Activated T-helper 2 cell treated with anti-CD3 and anti-CD28 coated beads, Interferon-gamma antibody, Interleukin-2, Interleukin-4, amounts not matched to agents 10 μg/mL and 5 μg/mL and 100 μg/mL, durations not matched to agents 14 hours and 24 hours and 36 hours (primary cell): ENCODE measurements at places on chromosomes 6 and 20. TPM values are rescaled to one million over a fixed set of nuclear protein-coding genes. Genes with fewer than 3 reads are reported as not detected.
A peak's percentile ranks its signal among the peaks of the same experiment; 100 is the strongest.

GRCh38 chr6:138757136-138757535 lies 16.4 kb upstream of the CCDC28A start:
- no peak for DNase-seq

GRCh38 chr20:41510224-41510623 lies 108.0 kb downstream of the CHD6 start:
- no peak for DNase-seq

GRCh38 chr6:107390685-107391435 lies 68.5 kb downstream of the PDSS2 start:
- DNase-seq = no peak

GRCh38 chr6:158687506-158687905 lies 37.7 kb downstream of the SYTL3 start:
- no peak for DNase-seq

- DNase-seq = no peak
Observed at GRCh38 chr20:37316116-37316774, 26.8 kb downstream of the MANBAL start.

- peak; percentile 60 for DNase-seq
Observed at GRCh38 chr6:41682056-41682477, 43.8 kb downstream of the MDFI start.

DNA sequence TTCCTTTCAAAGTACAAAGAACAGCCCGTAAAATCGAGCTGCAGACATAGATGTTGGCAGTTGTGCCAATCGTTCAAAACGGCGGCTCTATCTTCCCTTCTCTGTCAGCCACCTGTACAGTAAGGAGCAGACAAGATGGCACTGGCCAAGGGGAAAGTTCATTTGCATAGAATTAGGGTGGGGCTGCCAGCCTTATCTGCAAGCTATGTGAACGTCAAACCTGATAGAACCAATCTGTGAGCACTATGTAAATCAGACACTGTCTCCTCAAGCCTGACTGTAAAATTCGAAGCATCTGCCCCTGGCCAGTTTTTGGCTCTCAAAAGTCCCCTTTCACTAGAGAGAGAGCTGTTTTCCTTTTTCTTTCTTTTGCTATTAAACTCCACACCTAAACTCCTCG lies 374.5 kb downstream of the EPM2A start:
- no peak for DNase-seq

DNA sequence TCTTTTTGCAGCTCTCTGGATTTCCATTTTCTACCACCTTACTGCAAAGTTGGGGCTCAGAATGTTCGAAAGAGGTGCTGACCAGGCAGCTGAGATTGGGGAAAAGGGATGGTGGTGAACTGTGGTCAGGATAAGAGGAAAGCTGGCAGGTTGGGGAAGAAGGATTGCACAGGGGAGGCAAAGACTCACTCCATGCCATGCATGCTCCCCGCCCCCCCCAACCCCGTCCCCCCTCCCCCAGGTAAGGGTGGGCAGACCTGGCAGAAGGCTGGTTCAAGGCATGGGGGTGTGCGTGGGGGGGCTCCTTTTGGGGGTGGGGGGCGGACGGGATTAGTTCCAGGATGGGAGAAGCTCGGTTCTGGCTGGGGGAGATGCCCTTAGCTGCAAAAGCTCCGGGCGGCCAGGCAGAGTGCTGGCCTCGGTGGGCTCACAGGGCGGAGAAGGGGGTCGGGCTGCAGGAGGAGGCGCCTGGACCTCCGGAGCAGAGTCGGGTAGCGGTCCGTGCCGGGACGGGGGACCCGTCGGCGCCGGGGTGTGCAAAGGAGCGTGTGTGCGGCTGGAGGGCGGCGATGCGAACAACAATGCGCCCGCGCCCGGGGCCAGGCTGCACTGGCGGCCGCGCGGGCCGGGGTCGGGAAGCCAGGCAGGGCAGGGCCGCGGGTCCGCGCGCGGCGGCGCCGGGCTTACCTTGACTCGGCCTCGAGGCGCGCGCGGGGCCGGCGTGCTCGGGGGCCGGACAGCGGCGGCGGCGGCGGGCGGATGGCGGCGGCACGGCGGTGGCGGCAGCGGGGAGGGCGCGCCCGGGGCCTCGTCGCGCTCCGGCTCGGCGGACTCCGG lies 880 bp downstream of the ADNP start:
- DNase-seq = peak; percentile 24

GRCh38 chr6:22605736-22606135 lies 36.4 kb downstream of the HDGFL1 start:
- no peak for DNase-seq

- no peak for DNase-seq
Observed at GRCh38 chr6:20092071-20092566, 120.2 kb downstream of the MBOAT1 start.

GRCh38 chr6:65719101-65719500 lies 12.1 kb upstream of the EYS start:
- no peak for DNase-seq

- DNase-seq = no peak
Observed at GRCh38 chr6:102417368-102417998, 1024.0 kb downstream of the GRIK2 start.

DNA sequence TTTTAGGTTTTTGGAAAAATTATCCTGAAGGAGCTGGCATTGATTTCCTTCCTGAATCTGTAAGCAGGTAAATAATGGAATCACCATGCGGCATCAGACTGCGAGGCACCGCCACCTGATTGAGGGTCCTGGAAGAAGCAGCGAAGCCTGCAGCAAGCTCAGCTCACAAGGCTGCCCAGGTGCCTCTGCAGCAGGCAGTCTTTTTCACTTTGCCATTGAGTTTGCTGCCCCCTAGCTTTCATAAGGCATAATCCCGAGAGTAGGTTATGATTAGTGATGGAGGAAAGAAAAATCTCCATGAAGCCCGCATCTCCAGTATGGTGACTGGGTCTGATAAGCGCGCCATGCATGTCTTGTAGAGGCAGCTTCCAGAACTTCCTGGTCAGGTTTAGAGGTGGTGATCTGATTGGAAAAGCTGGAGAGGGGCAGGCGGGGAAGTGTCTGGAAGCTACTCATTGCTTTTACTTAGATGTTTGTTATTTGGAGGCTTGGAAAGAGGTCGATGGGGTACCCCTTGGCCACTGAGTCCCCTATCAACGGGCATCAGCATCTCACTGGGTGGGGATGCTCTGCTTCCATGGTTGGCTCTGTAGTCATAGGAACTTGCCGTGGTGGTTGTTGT lies 26.7 kb downstream of the IYD start:
- peak; percentile 20 for DNase-seq

DNA sequence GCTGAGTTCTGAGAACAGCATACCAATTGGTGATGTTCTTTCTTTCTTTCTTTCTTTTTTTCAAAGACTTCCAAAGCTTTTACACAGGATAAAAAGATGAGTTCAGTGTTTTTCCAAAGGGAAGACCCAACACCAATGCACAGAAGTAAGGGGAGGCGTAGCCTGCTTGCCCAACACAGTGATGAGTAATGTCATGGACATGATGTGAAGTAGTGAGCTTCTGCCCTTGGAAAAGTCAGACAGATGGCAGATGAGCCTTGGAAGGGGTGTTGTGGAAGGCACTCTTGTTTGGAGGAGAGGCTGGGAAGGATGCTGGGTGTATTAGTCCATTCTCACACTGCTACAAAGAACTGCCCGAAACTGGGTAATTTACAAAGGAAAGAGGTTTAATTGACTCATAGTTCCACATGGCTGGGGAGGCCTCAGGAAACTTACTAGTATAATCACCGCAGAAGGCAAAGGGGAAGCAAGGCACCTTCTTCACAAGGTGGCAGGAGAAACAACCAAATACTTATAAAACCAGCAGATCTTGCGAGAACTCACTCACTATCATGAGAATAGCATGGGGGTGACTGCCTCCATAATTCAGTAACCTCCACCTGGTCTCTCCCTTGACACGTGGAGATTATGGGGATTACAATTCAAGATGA lies 12.6 kb downstream of the LRP11 start:
- no peak for DNase-seq

GRCh38 chr6:5866547-5867051 lies 140.1 kb downstream of the NRN1 start:
- no peak for DNase-seq

DNA sequence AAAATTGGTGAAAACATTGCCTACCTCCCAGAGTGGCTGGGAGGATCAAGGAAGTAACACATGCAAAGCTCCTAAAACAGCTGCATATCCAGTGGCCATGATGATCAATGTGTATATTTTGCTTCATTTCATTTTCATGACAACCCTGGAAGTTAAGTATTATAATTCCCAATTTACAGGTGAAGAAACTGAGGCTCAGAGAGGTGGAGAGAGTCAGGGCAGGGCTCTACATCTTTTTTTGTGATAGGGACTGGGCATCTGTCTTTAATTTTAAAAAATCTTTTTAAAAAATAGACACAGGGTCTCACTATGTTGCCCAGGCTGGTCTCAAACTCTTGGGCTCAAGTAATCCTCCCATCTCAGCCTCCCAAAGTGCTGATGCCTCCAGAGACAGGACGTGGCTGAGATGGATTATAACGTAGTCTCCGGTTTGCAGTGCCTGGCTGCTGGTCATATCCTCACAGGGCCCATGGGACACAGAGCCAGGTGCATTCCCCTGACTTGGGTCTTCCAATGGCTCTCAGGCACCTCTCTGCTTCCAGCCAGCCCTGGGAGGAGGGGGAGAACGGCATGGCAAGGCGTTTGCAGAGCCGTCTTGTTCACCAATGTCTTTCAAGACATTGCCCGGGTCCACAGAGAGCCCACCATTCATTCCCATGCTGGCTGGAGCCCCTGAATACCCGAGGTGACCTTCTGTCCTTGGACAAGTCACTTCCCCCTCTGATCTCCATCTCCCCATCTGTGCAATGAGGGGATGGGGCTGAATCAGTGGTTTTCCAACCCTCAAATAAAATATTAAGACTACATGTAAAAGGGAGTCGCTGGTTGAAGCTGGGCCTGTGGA lies 38.3 kb downstream of the HNF4A start:
- DNase-seq = no peak

- no peak for DNase-seq
Observed at GRCh38 chr20:47818016-47818415, 32.7 kb upstream of the SULF2 start.

DNA sequence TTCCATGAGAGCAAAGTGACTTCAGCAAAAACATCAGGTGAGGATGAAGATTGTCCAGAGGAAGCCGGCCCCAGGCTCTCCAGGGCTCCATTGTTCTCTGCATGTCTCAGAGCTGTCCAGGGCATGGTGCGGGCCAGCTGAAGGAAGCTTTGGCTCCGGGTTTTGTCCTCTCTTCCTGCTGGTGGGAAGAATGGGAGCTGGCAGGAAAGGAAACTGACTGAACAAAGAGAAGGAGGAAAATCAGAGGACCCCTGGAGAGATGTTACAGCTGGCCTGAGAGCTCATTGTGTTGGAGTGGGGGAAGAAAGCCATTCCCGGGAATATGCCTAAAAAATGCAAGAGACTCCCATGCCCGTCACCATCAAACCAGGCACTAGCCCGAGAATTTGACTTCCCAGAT lies 27.1 kb downstream of the PRND start:
- no peak for DNase-seq

DNA sequence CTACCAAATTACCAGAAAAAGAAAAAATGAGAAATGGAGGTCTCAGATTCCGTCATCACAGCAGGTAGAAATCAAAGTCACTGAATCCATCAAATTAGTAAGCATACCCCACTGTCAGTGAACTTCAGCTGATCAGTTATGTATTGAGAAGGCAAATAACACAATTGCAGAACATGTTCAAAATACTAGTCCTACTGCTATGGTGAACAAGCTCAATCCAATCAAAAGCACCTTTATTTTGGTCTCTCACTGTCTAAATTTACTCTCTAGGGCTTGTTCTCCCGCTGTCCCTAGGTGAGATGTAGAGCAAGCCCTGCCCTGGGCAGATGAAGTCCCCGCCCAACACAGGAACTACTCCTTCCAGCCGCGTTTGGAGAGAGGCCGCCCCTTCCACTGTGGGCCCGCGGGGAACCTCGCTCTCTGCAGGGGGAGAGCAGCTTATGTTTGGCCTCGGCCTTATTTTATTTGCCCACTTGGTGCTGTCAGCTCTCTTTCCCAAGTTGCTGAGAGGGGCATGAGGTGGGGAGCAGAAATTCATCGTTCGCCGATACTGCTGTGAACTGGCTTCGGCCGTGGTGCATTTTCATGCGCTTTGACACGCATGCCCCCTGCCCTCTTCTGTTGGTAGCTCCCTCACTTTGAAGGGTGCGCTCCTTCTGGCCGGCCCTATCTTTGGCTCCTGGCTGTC lies 14.3 kb upstream of the MAP1LC3A start:
- DNase-seq = no peak

GRCh38 chr6:71080826-71081225 lies 124.0 kb upstream of the B3GAT2 start:
- no peak for DNase-seq

DNA sequence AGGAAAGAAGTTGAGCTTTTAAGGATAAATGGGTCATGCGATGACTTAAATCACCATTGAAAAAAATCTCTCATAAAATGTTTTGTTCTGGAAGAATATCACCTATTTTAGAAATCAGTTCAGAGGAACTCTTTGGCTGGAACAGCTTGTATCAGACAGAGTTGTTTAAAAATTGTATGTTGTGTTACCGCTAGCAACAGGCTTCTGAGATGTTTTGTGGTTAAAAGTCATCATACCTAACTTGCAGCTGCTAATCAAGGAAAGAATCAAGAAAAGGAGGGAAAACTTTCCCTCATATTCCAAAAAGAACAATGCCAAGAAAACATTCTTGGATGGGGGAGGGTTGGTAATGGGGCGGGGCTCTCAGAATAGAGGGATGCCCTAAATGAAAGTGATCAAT lies 220.7 kb upstream of the CITED2 start:
- DNase-seq = no peak

DNA sequence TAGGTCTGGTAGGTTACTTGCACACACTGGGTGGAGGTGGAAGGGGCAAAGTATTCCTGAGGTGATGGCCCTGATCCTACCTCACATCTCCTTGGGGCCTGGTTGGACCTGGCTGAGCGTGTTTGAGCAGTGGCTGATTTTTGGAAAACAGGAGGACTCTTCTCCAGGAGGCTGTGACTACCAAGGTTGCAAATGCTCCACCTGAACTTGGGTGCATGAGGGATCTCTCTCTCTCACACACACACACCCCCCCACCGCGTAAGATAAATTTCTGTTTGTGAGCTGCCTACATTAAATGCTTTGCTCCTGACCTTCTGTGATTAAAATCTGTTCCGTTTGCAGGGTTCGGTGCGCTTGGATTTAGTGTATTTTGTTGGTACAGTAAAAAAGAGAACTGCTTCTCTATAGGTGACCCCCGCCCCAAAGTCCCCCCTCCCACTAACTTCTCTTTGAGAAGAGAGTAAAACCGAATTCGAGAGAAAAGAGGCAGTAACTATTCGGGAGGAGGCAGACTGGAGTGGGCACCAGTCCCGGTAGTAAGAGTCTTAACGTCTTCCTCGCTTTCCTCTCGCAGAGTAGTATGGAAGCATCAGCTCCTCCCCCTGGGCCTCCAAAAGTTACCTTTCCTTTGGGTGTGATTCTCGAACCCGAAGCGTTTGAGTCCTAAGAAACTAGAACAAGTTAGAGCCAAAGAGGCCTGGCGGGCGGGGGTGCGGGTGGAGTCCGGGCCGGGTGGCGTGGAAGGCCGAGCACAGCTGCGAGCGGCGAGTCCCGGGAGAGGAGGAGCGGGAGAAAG lies 585 bp upstream of the DSE start:
- DNase-seq = no peak

The SLC29A1 gene
- total RNA-seq = 125 and 134 TPM in 2 replicates

The GPLD1 gene
- 0.39 and 0.48 TPM in 2 replicates for total RNA-seq

The COL9A3 gene
- 0.27 and 0.32 TPM in 2 replicates for total RNA-seq

The OR2J3 gene
- not detected in 2 replicates for total RNA-seq

The SCUBE3 gene
- not detected in 2 replicates for total RNA-seq

The STMND1 gene
- total RNA-seq = not detected in 2 replicates

The RIN2 gene
- total RNA-seq = not detected in 2 replicates

The KCNK15 gene
- total RNA-seq = 0.16 and 0.34 TPM in 2 replicates
